Natural killer cell treated with Interleukin-12 subunit alpha and Interleukin-12 subunit beta and Interleukin-15 and Interleukin-18, amount 100 ng/mL, for 72 hours (primary cell): ENCODE measurements at places on chromosomes 12 and 14.

- DNase-seq: no peak
Observed at GRCh38 chr14:105087308-105087962, 22.2 kb upstream of the GPR132 start.

- DNase-seq: no peak
Observed at GRCh38 chr12:124507188-124508109, 60.0 kb downstream of the NCOR2 start.

DNA sequence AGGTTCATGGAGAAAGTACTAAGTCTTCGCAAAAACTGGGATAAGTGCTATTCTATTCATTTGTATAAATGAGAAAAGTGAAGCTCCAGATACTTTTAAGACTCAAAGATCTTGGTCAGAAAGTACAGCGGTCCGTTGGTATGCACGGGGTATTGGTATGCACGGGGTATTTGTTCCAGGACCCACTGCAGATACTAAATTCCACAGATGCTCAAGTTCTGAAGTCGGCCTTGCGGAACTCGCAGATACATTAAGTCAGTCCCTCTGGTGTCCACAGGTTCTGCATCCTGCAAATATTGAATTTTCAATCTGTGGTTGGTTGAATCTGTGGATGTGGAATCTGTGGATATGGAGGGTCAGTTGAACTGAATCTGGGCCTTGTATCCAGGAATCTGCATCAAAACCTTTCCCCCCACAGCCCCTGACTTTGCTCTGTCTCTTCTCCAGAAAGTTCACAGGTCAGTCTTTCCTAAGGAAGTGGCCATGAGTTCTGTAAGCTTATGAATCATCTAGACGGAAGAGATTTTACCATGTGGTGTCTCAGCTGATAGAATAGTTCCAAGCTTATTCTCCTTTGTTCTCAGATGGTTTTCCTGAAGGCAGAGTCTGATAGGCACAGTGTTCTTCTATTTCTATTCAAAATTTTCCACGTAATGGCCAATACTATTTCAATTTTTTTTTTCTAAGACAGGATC lies 274.7 kb downstream of the NEDD1 start:
- no peak for DNase-seq

DNA sequence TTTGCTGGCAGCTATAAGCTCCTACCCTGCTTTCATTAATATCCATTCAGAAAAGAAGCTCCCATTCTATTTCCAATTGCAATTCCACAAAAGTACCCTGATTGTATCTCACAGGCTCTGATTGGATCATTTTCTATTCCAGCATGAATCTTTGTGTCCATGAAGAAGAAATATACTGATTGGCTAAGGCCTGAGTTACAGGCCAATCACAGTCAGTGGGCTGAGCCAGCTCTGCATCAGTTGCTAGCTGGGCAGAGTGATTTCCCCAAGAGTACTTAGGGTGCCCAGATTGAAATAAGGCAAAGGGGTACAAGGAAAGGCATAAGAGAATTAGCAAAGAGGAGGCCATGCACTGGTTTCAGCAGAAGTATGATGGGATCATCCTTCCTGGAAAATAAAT lies 14.4 kb downstream of the ART4 start:
- DNase-seq: no peak

DNA sequence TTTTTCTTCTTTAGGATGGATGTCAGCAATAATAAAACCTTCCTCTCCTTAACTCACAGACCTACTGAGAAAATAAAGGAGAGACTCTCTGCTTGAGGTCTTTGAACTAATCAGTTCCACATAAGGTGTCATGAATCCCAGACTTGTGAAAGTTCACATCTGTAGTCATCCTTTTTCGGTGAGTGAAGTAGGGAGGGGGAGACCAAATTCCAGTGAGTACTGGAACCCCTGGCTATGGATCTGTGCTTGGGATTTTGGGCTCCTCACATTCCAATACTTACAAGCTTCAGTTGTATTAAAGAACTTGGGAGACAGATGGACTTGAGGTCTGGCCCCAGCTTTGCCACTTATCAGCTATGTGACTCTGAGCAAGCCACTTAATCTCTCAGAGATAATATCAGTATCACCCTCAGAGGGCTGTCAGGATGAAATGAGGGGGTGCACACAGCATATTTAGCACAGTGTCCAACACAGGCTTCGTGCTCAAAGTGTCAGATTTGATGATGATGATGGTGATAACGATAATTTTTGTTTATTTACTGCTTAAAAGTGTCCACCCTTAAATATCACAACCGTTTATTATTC lies 34.8 kb upstream of the APPL2 start:
- no peak for DNase-seq

GRCh38 chr12:116314477-116314876 lies 37.0 kb upstream of the MED13L start:
- no peak for DNase-seq

DNA sequence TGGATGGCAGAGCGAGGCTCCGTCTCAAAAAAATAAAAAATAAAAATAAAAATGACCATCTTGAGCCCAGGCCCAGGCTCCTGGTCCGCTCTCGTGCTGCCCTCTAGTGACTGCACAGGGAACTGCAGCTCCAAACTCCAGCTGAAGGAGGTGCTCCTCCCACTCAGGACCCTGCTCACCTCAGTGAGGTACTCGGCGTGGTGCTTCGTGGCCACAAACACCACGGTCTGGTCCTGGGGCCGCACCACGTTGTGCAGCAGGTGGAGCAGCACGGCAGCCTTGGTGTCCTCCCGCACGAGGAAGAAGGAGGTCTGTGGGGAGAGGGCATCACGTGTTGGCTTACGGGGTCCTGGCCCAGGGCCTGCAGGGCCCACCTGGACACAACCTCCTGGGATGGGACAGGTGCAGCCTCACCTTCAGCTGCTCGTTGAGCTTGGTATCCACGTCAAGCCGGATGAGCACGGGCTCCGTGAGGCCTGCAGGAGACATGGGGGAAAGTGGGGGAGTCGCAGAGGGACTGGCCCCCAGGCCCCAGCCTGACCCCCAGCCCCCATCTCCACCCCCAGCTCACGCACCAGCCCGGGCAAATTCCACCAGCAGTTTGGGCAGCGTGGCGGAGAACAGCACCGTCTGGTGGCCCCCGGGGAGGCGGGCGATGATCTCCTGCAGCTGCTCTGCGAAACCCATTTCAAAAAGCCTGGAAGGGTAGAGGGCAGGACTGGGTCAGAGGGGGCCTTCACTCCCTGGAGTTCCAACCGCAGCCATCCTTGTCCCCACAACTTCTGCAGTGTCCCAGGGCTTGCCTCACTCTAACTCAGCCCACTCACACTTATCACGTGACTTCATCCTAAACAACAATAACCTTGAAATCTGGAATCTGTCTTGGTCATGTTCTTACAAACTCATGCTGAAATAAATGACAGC lies 10.6 kb downstream of the DDX54 start:
- DNase-seq: no peak

DNA sequence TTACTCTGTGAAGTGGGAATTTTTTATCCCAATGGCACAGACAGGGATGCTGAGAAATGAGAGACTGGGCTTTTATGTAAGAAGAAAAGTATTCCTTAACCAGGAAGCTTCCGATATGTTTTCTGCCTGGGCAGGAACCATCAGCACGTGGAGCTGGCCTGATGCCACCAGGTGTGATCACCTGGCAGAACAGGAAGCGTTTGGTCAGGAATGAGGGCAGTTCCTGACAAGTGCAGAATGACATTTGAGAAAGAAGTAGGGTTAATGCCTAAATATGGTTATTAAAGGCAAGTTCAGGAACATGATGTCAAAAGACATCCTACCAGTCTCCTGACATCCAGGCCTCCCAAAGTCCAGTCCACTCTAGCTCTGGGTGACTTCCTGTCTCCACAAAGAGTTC lies 210.3 kb downstream of the NUAK1 start:
- DNase-seq: no peak

DNA sequence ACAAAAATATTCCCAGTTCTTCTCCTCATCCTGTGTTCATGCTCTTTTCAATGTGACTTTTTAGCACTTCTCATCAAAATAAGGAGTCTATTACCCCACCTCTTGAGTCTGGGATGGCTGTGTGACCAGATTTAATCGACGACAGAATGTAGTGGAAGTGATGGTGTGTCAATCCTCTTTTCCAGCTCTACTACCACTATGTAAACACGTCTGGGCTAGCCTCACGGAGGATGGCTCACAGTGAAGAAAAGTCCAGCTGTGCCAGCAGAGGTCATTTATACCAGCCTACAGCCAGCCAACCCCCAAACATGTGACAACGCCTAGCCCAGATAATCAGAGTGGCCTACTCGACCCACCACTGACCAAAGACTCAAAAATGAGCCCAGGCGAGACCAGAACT lies 37.3 kb upstream of the FGF6 start:
- no peak for DNase-seq

- no peak for DNase-seq
Observed at GRCh38 chr14:44287858-44288257, 219.2 kb downstream of the FSCB start.

- peak; percentile 93 for DNase-seq
Observed at GRCh38 chr12:100266585-100266834, 369 bp downstream of the DEPDC4 start.

DNA sequence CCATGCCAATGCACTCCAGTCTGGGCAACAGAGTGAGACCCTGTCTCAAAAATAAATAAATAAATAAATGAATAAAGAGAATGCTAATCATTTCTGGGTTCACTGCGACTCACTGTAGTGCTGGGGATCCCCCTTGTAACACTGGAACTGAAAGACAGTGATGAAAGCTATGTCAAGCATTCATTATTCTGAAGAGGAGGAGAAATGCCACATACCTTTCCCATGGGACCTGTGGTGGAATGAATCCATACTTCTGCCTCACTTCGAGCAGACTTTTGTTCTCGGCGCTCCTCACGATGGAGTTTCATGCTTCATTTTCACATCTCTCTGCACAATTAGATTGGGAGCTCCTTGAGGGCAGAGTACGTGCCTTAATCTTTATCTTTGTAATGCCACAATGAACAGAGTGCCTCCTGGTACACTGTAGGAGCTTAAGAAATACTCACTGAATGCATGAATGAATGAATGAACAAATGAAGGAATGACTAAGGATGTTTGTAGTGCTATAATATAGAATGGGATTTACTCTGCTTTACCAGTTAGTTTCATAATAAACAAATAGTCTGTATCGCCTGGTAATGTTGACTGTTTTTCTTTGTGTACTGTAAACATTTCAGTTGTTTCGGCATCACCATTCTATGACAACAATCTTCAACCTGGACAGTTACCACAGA lies 45.8 kb downstream of the DRAM1 start:
- DNase-seq: no peak
